Urinary bladder (tissue), 4 donors: ENCODE measurements at places on chromosomes 6 and 20. TPM values are rescaled to one million over a fixed set of nuclear protein-coding genes. Genes with fewer than 3 reads are reported as not detected.

GRCh38 chr6:156782691-156783320 is 5.6 kb downstream of the ARID1B start:
- no peak for DNase-seq

DNA sequence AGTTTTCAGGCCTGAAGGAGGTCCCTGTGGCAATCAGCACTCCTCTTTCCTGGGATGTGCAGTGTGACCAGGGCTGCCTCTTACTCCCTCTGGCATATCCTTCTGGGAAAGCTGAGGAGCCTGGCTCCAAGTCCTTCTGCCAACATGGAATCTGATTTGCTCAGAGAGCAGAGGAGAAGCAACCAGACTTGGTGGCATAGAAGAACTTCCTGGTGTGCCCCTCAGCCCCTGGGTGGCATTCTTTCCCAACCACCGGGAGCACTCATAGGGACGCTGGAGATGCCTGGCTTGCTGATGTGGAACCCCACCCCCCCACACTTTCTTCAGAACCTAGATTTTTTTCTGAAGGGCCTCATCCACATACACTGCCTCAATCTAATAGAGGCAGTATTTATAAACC is 107.6 kb upstream of the TRAF3IP2 start:
- DNase-seq, result no peak

- no peak for DNase-seq
Measured at GRCh38 chr6:170006071-170006899, 254.9 kb downstream of the ERMARD start.

GRCh38 chr6:71114986-71115385 is 158.1 kb upstream of the B3GAT2 start:
- DNase-seq, result no peak

GRCh38 chr6:154615483-154616025 is 105.1 kb upstream of the CNKSR3 start:
- DNase-seq, result no peak

DNA sequence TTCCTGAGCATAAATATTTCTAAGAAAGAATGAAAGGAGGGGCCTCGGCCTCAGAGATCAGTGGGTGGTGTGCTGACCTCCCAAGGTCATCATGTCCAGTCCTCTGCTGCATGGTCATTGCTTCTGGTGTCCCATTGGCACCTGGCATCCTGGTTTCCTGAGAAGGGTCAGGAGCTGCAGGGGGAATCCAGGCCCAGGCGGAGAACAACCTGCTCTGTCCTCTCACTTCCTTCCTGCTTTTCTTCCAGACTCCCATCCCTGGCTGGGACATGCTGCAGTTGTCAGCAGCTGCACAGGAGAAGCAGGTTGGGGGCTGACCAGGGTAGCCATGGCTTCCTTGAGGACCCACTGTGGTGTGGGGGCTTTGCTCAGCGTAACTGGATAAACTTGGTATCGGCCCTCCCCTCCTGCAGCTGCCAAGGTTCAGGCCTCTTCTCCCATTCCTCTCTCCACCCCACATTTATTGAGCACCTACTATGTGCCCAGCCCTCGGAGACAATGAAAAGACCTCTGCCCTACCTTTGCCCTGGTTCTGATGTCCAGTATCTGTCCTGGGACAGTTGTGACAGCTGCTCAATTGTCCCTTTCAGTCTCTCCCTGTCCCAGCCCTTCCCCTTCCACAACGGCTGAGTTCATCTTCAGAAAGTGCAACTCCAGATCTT is 155.2 kb downstream of the CEBPB start:
- no peak for DNase-seq

DNA sequence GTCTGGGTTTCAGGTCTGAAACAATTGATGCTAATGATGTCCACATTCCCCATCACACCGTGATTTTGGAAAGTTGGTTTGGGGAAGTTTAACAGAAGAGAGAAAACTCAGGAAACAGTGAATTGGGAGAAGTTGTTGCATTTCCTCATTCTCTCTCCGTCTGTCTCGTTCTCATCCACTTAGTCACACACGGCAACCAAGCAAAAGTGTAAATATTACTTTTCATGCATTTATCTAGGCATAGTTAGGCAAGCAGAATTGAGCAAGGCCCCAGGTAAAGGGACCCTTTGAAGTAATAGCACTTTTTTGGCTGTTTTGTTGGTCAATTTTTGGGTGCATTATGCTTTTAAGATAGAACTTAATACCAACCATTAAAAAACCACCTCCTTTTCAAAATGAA is 137.0 kb upstream of the SULF2 start:
- DNase-seq, result no peak

The CRISP3 gene
- total RNA-seq, result 31.8 TPM

GRCh38 chr20:47782076-47782475 is 3.2 kb downstream of the SULF2 start:
- no peak for DNase-seq

- DNase-seq, result no peak
Measured at GRCh38 chr6:5736016-5736738, 270.5 kb downstream of the NRN1 start.

The FAM162B gene
- 12.0 TPM for total RNA-seq

The SPATS1 gene
- total RNA-seq, result not detected

DNA sequence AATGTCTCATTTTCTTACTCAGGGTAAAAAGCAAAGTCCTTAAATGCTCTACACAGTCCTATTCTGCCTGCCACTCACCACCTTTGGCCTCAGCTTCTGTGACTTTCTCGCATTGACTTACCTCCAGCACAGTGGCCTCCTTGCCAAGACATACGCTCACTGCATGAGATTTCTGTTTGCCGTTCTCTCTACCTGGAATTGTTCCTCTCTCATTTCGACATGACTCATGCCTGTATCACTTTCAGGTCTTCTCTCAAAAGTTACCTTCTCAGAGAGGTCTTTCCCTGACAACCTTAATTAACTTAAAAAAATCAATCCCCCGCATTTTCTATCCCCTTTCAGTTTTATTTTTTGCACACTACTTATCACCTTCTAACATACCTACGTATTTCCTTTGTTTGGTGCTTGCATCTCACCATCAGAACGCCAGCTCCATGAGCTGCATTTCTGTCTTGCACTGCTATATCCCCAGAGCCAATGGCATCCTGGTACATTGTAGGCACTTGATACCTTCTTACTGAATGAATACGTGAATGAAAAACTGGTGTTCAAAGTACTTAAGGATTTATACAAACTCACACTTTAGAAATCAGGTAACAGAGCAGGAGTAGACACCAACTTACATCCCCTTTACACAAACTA is 24.5 kb downstream of the TENT5A start:
- DNase-seq, result no peak

The MATN4 gene
- total RNA-seq, result 1.5 TPM

DNA sequence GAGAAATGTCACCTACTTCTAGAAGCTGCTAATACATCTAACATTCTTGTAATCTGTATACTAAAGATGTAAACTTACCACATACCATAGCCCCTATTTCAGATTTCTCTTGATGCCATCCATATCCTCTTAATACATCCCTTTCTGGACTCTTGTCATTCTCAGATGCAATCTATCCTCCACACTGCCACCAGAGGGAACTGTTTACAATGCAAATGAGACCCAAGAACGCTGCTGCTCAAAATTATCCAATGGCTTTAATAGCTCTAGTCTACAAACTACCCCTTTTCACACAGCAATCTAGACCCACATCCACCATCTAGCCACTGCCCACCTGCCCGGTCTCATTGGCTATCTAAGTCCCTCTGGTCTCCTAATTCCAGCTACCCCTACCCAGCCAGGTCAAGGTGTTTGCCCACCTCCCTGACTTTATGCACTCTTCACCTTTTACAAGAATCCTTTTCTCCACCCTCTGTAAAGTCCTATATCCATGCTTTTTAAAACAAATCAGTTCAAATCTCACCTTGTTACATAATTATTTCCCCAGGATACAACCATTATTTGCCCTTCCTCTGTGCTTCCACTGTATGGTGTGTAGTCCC is 14.8 kb downstream of the FAXC start:
- DNase-seq, result no peak

GRCh38 chr6:131159578-131159977 is 24.3 kb downstream of the AKAP7 start:
- DNase-seq, result no peak

- no peak for DNase-seq
Measured at GRCh38 chr6:89026151-89026550, 54.4 kb upstream of the PNRC1 start.

The GSTA1 gene
- total RNA-seq, result not detected

DNA sequence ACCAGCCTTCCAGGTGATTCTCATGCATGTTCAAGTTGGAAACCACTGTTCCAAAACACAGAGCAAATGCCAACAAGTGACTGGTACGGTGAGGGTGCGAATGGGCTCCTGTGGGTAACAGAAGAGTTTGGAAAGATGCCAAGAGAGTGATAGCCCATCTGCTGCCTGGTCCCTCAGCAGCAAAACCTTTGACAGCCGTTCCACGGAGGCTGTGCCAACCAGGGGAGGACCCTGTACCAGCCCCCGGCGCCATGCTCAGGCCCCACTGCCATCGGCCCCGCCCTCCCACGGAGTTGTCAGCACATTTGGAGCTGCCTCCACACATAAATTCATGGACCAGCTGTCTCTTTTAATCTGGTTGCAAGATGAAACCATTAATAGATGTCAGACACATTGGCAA is 4.4 kb upstream of the PTPRT start:
- DNase-seq, result no peak

The PACSIN1 gene
- total RNA-seq, result 0.32 TPM

The PRDM13 gene
- total RNA-seq, result not detected

The SERINC3 gene
- total RNA-seq, result 73.9 TPM

GRCh38 chr20:45576995-45577394 is 2.1 kb downstream of the WFDC8 start:
- DNase-seq, result peak; percentile 29

- DNase-seq, result no peak
Measured at GRCh38 chr6:358847-359246, 32.7 kb upstream of the IRF4 start.

- DNase-seq, result no peak
Measured at GRCh38 chr6:118980063-118980462, 45.1 kb upstream of the MCM9 start.

DNA sequence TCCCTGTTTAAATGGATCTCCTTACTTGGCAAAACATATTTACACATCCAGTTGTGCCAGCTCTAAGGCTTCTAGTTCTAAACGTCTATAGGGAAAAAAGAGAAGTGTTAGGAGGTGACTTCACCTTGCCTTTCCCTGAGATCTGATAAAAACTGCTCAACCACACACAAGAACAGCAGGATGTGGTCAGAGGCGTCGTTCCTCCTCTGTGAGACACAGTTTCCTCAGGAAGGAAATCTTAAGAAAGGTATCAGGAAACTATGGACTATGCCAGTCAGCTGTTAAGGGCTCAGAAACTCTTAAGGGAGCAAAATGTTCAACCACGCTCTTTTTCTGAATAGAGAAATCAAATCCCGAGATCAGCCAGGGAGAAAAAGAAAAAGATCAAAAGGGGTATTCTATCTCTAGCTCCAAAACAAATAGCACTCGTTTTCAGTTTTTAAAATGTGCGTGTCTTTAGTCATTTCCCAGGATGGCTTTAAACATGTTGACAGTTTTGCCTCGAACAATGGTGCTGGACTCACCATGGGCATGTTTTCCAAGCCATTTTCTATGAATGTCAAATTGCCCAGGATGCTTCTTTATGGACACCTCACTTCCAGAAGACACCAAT is 154.5 kb downstream of the HACE1 start:
- no peak for DNase-seq

GRCh38 chr6:139126255-139126654 is 8.6 kb upstream of the HECA start:
- DNase-seq, result no peak

GRCh38 chr6:144920391-144920961 is 635.3 kb downstream of the UTRN start:
- no peak for DNase-seq

DNA sequence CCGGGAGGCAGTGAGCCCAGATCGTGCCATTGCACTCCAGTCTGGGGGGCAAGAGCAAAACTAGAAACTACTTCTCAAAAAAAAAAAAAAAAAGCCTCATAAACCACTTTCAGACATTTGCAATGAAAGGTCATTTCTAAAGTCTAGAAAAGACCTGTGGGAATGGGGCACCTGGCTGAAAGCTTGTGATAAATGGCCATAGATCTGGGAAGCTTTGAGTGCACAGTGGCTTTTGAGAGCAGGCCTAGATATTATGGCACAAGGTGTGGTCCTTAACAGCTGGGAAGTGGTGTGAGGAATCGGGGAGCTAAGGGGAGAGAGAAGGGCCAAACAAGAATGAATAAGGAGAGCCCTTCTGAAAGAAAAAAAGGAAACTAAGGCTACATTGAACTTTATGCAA is 33.2 kb downstream of the ID4 start:
- DNase-seq, result no peak

DNA sequence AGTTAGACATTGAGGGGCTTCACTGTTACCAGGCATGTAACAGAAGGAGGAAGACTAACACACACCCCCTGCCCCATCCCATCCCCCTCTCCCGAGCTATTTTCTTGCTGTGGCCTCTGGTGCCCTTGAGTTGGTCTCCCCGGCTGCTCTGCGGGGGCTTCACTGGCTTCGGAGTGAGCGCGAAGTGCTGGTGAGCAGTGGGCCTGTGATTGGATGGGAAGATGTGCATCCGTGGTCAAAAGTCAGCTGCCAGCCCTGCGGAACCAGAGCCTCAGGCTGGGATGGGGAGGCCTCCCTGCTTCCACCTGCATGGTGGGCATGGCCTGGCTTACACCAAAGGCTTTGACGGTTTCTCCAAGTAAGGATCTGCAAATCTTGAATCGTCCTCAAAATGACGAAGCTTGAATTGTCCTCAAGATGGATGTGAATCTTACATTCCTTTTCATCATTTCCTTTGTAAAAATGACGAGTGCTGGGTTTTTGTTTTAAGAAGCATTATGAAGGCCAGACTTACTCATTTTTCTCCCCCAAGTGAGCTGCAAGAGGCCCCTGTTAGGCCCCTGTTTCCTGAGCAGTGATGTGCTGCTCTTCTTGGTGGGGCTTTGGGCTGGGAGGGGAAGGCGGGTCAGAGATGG is 23.7 kb downstream of the SPATA2 start:
- DNase-seq, result no peak

DNA sequence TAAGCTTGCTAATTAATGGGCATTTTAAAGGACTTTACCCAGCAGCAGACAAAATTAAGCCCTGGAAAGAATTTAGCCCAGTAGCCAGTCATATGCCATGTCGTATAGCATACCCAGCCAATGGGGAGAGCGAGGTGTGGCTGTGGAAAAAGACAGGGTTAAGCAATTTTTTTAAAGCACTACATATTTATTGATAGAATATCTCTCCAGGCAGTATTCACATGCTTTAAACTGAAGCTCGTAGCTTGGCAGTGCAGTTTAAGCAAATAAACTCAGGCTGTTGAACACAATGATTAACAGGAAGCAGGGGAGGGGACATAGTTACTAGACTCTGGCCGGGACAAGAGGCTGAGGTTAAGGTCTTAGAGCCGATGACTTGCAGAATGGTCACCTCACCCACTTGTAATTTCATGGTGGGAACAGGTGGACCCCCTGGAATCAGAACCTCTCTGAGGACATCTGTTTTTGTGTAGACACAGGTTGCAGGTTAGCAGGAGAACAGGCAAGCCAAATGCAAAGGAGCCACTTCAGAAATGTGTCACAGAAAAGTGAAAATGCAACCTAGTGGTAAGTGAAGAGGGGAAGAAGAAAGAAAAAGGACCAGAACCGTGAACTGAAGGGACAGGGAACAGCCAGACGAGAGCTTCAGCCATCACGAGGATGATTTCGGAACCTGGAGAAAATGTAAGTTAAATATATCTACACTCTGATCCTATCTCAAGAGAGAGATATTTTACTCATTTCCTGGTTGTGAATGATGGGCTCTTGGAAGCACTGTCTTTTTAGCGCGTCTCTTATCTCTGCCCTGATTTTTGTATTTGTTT is 7.2 kb downstream of the GCNT2 start:
- DNase-seq, result no peak

The BANF2 gene
- not detected for total RNA-seq
